ENCODE measurements at places on chromosomes 7 and 10.

GRCh38 chr10:11510736-11511135 is 100.7 kb downstream of the USP6NL start:
- no peak for DNase-seq

- peak; percentile 80 for DNase-seq
Observed at GRCh38 chr10:87659571-87660483, at the start of gene PAPSS2. Gene PAPSS2 (plus strand): TSS chr10:87659878. CDS start chr10:87659982, 104 bp downstream.

GRCh38 chr10:35633006-35633980 is 8.8 kb downstream of the FZD8 start:
- DNase-seq, result no peak

- no peak for DNase-seq
Observed at GRCh38 chr7:21345361-21345760, 82.5 kb upstream of the SP4 start.

GRCh38 chr7:72334066-72334465 is 78.1 kb downstream of the CALN1 start:
- no peak for DNase-seq

- DNase-seq, result no peak
Observed at GRCh38 chr10:112631501-112632400, 184.7 kb downstream of the VTI1A start.

- DNase-seq, result no peak
Observed at GRCh38 chr7:156472267-156472666, 168.3 kb upstream of the RNF32 start.

DNA sequence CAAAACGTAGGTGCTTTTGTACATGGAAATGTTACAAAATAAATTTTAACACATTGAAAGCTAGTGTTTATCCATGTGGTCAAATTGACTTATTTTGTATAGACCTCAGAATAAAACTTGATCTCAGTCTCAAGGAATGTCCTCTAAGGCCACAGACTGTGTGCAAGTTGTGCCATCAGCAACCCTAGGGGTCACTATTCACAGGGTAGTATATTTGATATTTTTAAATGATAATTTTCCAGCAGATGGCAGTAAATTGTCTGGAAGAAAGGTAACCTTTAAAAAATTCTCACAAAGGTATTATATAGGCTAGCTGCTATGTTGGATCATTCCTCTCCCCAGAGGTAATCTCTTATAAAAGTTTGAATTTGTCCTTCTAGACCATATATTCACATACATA is 12.9 kb upstream of the SNX10 start:
- DNase-seq, result peak; percentile 22
